ENCODE measurements at places on chromosomes 1 and 21.

DNA sequence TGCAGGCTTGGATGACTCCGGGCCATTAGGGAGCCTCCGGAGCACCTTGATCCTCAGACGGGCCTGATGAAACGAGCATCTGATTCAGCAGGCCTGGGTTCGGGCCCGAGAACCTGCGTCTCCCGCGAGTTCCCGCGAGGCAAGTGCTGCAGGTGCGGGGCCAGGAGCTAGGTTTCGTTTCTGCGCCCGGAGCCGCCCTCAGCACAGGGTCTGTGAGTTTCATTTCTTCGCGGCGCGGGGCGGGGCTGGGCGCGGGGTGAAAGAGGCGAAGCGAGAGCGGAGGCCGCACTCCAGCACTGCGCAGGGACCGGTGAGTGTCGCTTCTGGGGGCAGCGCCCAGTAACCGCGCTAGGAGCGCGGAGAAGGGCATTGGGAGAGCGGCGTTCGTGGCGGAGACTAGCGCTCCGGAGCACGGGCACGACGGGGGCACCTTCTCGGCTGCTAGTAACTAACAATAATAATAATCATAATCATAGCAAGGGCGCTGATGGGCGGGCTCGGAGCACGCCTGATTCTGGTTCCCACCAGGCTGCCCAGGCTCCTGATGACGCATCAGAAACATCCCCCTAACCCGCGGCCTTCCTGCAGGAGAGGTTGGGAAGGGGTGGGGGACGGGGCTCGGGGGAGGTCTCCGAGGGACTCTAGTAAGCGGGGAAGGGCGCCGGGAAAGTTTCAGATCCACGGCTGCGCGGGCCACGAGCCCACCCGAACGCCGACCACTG lies at the start of gene MX1:
Gene MX1 (plus strand): TSS at position 286 of the 722 bp plus-strand sequence. CDS start 5,832 bp downstream, outside the sequence.
- peak; percentile 82 for DNase-seq

DNA sequence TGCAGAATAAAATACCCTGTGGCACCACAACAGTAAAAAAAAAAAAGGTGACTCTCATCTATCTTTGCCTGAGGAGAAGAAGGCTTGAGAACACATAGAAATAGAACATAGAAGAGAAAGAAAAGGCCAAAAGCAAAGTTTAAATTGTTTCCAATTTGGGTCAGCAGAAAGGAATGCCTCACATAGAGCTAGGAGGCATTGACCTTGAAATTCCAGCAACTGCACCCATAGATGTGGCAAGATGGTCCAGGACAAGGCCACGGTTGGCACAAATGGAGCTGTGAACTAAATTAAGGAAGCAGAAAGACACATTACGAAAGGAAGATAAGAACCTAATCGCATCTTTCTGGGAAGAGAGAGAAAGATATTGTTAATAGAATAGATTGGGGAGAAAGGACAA lies 588.3 kb downstream of the LMO4 start:
- no peak for DNase-seq

- peak; percentile 51 for DNase-seq
These were observed 2.0 kb downstream of the SLAMF7 start for GRCh38 chr1:160741092-160741501.

- DNase-seq = no peak
These were observed 222.8 kb downstream of the TPR start for GRCh38 chr1:186152227-186152619.

GRCh38 chr1:185421485-185422107 lies 104.6 kb upstream of the IVNS1ABP start:
- DNase-seq = no peak

- no peak for DNase-seq
These were observed 14.9 kb downstream of the RSPH1 start for GRCh38 chr21:42481169-42481568.

DNA sequence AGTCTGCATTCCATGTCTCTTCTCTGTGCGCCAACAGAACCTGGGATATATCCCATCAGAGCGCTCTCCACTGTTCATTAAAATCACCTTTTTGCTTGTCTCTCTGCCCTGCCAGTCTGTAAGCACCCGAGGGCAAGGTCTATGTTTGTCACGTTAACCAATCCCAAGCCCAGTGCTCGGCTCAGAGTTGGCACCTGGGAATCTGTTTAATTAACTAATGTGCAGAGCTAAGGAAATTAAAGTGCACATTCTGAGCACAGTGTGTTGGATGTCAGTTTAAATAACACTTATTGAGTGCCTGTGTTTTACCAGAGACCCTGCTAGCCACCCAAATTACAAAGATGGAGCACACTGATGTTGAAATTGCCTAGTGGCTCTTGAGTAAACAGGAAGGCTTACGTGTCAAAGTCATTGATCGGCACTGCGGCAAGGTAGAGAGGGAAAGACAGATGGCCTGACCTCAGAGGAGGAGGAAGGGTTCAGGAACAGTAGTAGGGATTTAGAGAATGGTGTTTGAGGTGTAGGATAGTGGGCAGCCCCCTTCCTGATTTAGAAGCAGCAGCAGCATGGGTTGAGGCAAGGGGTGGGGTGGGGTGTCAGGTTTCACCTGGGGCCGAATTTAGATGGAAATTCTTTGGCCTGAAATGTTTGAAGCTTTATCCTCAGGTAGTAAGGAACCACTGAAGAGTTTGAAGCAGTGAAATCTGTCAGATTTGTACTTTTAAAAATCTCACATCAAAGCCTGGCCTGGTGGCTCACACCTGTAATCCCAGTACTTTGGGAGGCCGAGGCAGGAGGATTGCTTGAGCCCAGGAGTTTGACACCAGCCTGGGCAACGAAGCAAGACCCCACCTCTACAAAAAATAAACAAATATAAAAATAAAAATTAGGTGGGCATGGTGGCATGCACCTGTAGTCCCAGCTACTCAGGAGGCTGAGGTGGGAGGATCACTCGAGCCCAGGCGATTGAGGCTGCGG lies 7.7 kb downstream of the ARMH1 start:
- DNase-seq = no peak

- no peak for DNase-seq
These were observed 14.1 kb upstream of the KIAA1614 start for GRCh38 chr1:180898441-180899219.

DNA sequence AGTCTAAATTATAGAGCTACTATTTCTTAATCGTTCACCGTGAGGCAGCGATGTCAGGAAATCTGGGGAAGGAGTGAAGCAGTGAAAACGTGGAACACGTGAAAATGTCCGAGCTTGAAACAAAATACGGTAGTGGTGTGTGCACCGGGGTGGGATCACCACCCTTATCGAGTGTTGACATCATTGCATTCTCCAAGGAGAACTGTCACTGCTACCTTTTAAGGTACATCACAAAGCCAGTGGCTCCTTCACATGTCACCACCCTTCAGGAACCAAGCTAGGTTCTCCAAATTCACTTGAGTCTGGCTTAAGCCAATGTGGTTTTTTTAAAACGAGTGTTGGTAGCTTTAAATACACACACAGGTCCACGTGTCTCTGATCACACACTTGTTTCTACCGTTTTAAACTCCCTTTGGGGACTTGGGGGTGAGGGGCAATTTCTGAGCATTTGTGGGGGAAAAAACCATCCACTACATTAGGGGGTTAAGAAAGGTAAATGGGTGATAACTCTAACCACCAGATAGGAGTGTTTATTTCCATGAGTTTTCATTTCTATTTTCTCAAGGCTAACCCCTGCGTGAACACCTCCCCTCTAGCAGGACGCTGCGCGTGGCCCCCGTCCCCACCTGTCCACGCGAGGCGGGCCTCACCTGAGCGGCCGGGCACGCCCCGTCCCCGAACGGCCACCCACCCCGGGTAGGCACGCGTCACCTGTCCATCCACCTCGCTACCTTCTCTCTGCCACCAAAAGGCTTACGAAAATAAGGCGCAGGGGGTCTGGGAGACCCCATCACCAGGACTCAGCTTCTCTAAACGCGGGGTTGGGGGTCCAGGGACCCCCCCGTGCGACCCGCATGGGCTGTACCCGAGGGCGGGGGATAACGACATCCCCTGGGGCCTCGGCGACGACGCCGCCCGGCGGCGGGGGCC lies 978 bp downstream of the PRDM15 start:
- peak; percentile 30 for DNase-seq

GRCh38 chr1:3626025-3626424 lies 1.2 kb downstream of the TPRG1L start:
- DNase-seq = no peak

- DNase-seq = peak; percentile 10
These were observed 3.7 kb downstream of the ST3GAL3 start for GRCh38 chr1:43711049-43711448.

DNA sequence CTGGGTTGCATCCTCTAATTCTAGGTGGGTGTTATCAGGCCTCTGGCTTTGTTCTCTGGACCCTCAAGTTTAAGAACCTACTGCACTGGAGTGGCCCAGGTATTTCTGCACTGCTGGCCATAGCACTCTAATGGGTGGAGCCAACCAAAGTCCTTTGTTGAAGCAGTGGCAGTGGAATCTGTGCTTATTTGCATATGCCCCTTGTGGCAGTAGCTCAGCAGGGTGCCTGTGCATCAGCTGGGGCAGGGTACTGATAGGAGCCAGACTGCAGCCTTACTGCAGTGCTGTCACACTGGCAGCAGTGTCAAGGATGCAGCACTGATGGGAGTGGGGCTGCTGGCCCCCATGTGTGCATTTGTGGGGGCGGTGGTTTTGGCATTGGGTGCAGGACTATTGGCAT lies 660.6 kb downstream of the LRRIQ3 start:
- DNase-seq = no peak

DNA sequence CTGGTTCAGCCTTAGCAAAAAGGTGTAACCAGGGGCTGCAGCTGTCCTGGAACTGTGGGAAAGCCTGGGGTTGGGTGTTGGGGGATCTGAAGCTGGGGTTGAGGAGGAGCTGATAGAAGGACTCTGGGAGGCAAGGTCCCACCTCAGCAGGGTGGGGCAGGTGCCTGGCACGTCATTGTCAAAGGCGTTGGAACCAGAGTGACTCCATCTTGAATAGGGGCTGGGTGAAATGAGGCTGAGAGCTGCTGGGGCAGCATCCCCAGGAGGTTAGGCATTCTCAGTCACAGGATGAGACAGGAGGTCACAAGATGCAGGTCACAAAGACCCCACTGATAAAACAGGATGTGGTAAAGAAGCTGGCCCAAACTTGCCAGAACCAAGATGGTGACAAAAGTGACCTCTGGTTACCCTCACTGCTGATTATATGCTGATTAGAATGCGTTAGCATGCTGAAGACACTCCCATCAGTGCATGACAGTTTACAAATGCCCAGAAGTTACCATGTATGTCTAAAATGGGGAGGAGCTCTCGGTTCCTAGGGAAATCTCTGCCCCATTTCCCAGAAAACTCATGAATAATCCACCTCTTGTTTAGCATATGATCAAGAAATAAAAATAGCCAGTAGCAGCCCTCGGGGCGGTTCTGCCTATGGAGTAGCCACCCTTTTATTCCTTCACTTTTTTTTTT lies 85.4 kb downstream of the IER5 start:
- DNase-seq = no peak

- DNase-seq = no peak
These were observed 254.4 kb downstream of the FAF1 start for GRCh38 chr1:50705699-50706098.

DNA sequence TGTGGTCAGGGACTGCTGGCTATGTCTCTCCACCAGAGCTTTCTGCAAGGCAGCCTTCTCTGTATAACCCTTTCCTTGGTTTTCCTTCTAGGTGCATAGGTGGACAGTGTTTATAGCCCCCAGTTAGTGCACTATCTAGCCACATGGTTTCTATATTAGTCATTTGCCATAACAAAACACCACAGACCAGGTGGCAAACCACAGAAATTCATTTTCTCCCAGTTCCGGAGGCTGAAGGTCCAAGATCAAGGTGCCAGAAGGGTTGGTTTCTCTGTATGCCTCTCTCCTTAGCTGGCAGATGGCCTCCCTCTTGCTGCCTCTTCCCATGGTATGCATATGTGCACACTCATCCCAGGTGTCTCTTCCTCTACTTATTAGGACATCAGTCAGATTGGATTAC lies 106.4 kb downstream of the KAZN start:
- no peak for DNase-seq

DNA sequence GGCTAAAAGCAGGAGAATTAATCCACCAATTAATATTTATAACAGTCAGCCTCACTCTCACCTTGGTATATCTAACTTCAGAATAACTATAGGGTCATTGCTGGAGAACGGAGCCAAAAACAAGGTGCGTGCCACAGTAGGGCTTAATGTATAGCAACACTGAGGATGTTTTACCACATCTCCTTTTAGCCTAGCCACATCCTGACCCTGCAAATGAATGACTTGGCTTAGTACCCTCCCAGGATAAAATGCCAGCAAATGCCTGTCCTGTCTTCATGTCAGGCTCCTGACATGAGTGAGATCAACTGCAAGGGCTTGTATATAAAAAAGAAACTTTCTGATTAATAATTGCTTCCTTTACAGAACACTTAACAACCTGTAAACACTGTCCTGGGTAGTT lies 2.7 kb upstream of the CDC42BPA start:
- DNase-seq = peak; percentile 30

DNA sequence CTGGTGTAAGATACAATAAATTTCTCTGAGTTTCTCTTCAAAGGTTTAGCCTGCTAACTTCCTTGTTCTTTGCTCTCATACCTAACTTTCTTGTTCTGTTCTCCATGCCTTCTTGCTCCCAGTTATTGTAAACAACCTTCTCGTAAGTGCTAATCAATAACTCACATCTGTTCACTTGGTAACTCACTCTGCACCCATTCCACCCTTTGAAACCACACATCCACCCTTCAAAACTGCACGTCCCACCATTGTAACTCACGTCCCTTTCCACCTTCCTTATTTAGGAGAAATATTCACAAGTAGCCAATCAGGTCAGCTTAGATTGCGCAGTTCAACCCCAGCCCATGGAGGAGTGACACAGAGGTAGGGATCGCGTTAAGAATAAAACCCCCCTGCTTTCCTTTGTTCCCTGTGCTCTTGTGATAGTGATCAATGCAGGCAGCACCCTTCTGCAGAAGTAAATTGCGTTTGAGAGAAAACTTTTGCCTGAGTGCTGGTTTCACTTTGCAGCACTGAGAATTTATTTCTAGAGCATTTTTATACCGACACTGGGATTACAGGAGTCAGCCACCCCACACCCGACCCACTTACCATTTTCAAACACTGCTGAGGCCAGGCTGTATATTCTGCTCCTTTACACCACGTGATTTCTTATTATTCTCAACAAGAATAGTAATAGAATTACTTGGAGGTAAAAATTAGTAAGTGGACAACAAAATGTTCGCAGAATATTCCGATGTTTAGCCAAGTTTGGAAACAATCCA lies 789.2 kb upstream of the RGS18 start:
- DNase-seq = no peak

DNA sequence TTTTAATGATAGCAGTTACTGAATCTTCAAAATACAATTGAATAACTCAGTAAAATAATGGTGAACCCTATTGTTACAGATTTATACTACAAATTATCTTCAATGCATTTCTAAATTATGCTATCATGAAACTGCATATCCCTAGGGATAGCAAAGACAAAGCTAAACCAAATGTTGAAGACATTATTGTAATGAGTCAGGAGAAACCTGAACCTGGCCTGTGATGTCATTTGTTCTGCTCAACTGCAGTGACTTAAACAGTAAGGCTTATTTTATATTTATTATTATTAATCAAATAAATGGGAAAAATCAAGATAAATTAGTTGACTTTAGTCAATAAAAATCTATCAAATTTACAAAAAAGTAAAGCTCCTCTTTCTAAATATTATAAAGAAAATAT lies 100.3 kb downstream of the UCHL5 start:
- no peak for DNase-seq

- DNase-seq = peak; percentile 42
These were observed 432 bp downstream of the AKT3 start for GRCh38 chr1:243849421-243850201.

Measured in activated CD4-positive, alpha-beta T cell treated with anti-CD3 and anti-CD28 coated beads, Interleukin-2, Interleukin-6, amounts not matched to agents 100 ng/mL and 50 ng/mL, durations not matched to agents 16 hours and 8 hours (primary cell).